ENCODE measurements at places on chromosomes 2 and 18.

DNA sequence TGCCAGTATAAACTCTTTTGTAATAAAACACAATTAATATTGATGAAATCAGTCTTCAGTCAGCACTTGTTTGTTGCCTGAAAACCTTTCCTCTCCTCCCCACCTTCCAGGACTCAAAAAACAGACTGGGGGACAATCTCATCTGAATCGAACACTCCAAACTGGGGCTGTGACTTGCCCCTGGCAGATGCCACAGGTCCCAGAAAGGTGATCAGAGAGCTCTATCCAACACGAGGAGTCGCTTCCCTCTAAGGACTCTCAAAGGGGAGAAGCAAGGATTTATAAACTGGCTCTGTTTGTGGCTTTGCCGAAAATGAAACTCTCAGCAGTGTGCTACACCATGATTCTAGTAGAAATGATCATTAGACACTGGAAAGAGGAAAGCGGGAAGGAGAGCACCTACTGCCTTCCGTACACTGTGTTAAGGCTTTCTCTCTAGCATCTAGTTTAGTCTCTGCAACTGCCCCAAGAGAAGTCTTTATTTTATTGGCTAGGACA is 199.2 kb downstream of the TGIF1 start:
- DNase-seq = no peak

DNA sequence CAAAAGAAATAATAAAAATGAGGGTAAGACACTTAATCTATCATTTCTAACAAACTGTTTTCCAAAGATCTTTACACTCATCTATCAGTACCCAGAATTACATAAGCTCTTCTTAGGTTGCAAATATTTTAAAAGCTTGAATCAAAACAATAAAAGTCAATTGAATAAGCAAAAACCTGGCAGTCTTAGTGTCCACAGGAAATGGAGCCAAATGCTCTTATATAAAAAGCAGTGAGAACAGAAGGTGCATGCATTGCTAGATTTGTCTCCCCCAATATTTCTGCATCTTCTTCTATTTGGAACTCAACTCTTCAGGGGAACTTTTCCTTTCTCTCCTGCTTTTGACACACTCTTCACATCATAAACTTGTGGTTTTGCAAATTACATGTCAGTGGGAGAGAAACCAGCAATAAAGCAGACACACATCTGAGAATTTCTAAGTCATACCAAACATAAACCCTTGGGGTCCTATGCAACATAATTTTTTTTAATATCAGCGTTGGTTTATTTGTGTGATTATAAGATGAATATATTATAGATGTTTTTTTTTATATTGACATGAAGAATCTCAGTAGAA is 343.9 kb upstream of the ACVR2A start:
- no peak for DNase-seq

DNA sequence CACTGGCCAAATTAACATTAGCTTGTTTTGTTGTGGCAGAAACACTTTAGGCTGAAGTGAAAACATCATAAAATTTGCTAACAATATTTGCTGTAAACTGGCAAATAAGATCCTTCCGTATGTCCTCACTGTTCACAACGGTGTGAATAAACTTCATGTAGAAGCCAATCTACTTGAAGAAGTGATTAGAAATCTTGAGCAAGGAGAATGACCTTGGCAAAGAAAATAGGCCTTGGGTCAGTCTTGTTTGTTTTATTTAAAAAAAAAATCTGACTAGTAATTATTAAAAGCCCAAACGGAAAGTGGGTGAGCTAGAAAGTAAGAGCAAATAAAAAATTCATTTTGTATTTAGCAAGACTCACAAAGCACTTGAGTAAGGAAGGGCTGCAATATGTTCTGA is 197.0 kb downstream of the CPS1 start:
- DNase-seq = no peak

- DNase-seq = no peak
Observed at GRCh38 chr2:101829429-101829828, 131.9 kb downstream of the MAP4K4 start.

DNA sequence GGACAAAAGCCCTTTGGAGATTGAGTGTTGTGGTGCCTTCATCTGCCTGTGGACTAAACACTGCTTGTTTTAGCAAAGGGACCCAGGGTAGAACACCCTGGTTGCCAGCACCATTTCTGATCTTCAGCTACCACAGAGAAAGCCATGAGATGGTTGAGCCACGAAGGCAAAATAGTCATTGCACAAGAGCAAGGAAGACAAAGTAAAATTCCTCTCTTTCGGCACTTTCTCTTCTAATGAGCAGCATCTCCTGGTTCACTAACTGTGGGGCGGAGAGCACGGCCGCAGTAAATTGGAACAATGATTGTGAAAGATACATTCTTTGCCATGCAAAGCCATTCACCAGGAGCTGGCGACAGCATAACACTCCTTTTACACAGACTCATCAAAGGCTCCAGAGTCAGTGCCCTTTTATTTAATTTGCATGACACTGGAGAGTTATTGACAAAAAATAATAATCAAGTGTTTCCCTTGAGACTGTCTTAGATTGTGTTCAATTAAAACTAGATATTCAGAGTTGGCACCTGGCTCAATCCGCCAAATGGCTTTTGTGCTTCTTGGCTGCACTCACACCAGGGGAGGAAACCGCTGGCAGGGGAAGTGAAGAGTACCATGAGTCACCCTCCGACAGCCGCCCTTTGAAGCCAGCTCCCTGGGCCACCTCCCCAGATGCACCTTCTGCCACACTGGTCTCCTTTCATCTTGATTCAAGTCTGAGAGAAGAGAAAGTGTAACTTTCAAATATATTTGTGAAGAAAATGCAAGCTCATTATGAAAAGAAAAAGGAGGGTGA is 100.5 kb upstream of the MEIS1 start:
- no peak for DNase-seq

DNA sequence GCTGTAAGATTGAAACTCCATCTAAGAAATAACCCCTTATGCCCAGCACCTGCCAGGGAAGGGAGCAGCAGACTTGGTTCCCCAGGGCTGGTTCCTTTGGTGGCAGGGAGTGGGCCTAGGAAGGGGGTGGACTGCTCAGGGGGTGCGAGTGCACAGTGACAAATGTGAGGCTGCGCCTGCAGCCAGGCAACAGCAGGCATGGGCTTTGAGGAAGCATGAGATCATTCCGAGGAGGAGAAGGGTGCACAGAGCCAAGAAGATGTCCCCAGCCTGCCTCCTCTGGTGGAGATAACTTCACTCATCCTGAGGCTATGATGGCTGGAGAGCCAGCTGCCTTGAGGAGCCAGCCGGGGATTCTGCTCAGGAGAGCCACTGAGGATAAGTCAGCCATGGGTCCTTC is 158.0 kb downstream of the CAPN13 start:
- no peak for DNase-seq

DNA sequence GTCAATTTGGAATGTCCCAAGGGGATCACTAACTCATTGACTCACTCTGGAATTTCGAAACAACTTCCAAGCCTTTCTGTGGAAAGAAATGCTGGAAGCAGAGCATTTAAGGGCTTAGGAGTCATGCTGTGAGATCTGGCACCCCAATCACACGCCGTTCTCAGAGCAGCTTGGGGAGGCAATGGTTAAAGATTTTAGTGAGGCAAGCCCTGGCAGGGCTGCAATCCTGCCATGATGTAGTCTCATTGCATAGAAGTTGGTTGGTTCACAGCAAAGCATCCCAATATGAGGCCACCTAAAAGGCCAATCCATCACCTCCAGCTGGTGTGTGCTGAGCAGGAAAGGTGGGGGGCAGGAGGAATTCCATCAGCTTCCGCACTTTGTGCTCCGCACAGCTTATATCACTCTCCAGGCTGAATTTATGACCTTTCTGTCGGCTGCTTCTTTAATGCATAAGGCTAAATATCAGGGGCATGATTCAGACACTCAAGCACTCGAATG is 1043.9 kb upstream of the POU3F3 start:
- DNase-seq = no peak

GRCh38 chr2:152624805-152625204 is 92.5 kb downstream of the PRPF40A start:
- no peak for DNase-seq

DNA sequence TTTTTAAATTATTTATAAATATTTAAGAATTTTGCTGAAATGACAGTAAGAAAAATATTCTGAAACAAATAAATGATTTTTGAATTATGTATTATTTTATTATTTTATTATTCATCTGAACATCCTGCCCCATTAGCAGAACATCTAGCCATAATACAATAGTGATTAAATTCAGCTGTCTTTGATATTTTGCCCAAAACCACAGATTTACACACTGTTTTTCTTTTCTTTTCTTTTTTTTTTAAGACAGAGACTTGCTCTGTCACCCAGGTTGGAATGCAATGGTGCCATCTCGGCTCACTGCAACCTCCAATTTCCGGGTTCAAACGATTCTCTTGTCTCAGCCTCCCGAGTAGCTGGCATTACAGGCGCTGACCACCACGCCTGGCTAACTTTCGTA is 1.9 kb upstream of the SCYGR1 start:
- DNase-seq = no peak

GRCh38 chr2:161423421-161424393 is 7.6 kb downstream of the TBR1 start:
- peak; percentile 55 for DNase-seq

GRCh38 chr2:13558368-13558767 is 841.6 kb downstream of the TRIB2 start:
- DNase-seq = peak; percentile 8

DNA sequence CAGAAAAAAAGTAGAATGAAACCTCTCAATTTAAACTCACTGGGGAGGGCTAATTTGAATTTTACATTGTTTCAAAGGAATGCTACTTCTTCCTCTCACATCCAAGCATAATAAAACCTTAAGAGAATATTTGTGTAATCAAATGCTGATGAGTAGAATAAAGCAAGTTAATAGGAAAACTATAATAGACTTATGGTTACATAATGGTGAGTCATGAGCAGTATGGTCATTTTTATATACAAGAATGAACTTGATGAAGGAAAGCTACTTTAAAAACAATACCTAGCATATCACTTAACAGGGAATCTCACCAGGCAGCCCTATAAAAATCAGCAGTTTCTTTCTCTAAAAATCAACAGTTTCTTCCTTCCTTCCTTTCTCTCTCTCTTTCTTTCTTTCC is 80.3 kb downstream of the VSNL1 start:
- no peak for DNase-seq

DNA sequence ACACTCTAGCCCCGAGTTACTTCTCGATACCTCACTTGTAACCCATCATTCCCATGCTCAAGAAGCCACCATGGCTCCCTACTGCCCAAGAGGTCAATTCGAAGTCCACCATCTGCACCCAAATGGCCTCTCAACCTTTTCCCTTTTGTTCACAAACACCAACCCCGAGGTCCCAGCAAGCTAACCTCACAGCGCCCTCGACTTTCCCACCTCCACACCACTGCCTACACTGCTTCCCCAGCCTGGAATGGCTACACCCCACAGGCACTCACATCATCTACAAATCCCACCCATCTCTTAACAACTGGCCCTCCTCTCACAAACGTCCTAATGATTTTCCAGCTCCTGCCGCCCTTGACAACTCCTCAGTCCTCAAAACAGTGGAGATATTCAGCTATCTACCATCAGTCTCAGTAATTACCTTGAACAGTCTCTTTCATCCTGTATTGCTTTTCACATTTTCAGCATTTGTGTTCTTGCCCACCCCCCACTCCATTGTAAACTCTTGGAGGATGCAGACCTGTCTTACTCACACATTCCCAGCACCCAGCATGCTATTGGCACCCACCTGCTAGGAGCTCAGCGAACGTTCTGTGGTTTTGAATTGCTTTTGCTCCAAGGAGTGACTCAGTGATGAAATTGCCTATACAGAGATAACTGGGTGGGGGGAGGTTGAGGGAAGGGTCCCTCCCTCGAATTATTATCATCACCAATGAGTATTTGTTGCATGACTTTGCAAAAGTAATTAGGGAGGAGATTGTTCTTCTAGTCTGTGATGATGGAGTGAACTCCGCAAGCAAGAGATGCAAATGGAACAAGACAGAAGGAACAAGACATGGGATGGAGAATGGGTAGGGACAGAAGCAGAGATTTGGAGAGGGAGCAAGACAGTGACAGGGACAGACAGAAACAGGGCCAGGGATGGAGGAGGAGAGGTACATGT is 106.8 kb downstream of the CYP26B1 start:
- no peak for DNase-seq

DNA sequence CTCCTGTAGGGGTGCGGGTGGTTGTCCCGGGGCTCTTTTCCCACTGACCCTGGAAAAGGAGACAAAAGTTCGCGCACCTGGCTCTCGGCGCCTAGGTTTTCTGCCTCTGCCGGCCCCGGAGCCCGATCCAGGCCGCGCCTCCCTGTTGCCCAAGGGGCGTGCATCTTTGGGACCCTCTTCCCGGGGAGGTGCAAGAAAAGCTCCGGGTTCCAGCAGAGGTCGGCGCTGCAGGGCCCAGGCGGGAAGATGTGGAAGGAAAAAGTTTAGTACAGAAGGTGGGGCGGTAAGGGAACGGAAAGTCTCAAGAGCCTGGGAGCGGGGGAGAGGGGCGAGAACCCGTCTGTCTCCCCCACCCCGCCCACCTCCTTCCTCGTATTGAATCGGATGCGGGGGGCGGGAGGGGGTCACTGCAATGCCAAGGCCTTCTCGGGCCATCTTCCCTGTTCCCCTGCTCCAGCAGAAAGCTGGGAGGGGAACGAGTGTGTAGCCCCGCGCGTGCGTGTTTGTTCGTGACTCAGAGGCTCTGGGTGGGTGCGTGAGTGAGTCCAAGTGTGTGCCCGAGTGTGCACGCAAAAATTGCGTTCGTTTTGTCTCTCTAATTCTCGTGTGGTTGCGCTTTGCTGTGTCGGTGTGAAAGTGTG is 6.3 kb upstream of the EN1 start:
- DNase-seq = no peak

DNA sequence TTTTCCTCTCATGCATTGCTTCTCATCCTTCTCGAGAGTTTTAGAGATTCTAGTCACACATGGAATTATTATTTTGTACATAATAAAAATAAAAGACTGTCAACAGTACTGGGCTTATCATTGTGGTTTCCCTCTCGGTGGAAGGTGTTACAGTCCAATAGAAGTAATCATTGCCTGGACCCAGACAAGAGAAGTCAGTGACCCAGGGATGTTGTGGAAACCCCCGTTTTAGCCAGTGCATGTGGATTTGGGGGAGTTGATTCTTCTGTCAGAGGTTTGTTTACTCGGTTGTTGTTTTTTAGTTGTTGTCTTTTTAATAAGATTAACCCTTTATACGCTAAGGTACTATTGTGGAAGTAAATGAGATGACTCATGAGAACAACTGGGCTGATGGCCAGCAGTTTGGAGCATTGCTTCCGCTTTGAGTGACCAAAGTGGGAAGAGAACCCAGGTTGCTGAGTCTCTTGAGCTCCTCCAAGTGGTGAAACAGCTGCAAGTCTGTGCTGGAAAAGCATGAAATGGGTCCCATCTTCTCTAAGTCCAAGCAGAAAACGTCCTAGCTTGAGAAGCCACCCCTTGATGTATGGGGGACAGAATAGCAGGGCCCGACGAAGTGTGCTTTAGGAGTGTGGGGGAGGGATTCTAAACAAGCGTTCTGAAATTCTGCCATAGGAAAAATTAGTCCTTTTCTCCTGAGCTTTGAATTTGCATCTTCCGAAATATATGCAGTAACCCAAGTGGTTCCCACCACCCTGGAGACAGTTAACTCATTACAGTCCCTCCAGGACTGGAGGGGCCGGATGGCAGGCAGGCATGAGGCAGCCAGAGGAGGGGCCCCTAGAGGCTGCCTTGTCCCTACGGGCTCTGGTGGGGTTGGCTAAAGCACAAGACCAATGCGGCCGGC is 61.8 kb upstream of the GPR45 start:
- peak; percentile 42 for DNase-seq
